GM04503 (cell line): ENCODE measurements at places on chromosomes 5 and 9.

DNA sequence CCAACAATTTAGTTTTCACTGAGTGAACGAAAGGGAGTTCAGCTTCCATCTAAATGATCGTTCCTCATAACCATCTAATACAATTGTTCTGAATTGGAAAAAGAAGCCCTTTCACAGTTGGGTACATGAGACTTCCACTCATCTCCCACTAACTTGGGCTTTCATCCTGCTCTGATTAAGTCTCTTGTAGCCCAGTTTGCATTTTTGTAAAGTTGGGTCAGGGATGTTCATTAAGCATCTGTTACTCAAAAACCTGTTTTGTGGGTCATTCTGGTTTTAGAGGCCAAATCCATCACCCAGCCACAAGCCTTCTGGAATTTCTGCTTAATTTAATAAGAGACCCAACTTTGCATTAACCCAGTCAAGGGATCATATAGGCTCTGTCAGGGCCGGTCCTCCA is 385.3 kb downstream of the BNC2 start:
- no peak for DNase-seq

GRCh38 chr9:136634904-136635303 is 27.8 kb upstream of the EGFL7 start:
- DNase-seq, result no peak

DNA sequence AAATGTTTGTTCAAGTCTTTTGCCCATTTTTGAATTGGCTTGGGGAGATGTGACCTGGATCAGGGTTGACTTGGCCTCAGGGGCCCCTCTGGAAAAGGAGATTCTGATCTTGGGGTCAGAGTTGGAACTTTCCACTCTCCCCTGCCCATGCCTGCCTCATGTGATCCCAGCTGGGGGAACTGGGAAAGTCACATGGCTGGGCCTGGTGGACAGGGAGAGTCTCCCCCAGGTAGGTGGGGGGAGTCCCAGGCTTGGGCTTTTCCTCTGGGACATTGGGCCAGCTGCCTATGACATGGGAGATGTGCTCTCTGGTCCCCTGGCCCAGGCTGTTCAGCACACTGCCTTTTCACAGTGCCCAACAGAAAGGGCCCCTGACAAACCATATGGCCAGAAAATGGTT is 60.7 kb downstream of the NDST1 start:
- DNase-seq, result no peak

DNA sequence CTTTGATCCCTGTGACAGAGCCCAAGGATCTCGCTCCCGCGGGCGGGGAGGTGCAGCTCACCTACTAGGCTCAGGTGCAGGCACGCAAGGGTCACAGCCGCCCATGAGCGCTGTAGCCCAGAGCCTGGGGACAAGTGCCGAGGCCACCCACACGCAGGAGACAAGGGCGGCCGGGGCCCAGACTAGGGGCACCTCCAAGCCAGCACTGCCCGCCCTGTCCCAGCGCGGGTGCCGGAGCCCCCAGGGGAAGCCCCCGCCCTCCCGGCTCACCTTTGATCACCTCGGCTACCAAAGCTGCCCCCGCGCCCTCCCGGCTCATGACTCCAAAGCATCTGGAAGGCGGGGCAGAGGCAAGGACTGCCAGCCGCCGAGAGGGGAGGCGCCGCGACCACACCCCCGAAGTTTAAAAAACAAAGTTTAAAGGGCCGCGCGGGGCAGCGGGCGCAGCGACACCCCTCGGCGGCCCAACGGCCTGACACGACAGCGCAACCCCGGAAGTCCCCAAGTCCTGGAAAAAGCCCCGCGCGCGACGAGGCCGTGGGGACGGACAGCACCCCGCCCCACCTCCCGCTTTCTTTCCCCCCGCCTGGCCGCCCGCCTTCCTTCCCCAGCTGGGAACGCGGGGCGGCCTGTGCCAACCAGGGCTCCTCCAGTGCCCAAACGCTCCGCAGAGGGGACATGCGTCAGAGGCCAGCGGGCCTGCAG is 53.0 kb downstream of the CDC14B start:
- DNase-seq, result no peak

GRCh38 chr5:55234121-55234700 is 803 bp upstream of the CCNO start:
- no peak for DNase-seq

- DNase-seq, result no peak
Observed at GRCh38 chr9:134689321-134690181, 47.9 kb downstream of the COL5A1 start.

- no peak for DNase-seq
Observed at GRCh38 chr9:77770340-77770739, 122.2 kb upstream of the GNA14 start.

DNA sequence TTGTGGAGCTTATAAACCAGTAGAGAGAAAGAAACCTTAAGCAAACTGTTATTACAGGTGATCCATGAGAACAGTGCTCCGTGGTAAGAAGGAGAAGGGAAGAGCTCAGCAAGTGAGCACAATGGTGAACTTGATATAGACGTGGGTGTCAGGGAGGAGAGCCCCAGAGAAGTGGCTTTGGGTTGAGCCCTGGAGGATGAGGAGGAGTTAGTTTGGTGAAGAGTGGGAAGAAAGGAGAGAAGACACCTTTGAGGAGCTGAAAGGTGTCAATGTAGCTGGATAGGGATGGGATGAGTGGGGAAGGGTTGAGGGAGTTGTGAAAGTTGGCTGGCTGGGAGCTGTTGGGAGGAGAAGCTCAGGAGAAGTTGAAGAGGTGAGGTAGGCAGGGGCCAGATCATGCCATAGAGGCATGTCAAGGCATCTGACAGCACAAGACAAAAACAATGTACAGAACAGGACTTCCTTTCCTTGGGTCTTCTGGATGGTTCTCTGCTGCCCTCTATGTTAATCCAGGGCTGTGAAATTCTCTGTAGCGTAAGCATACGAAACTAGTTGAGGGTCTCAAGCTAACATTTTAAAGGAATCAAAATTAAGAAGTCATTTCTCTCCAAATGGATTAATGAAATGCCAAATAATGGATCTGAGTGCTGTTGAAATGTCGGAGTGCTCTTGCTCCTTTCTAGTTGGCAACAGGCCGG is 501.9 kb downstream of the KDM4C start:
- no peak for DNase-seq

DNA sequence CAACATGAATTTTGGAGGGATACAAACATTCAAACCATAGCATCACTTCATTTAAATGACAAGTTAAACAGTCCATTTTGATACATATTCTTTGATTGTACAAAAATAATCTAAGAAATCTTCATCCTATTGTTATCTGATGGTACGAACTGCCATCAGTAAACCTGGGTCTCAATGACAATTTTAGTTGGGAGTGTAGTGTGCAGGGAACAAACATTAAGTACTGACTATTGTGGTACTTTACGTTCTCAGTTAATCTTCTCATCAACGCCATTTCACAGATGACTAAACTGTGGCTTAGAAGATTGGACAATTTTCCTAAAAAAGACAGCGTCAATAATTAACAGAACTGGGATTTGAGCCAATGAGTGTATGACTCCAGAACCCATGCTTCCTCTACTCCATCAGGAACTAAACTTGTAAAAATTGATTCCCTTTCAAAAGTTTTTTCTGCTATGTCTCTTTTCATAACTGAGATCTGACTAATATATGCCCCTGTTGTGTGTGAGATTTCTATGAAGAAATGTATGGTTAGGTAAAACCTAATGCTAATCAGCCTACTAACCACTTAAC is 21.1 kb downstream of the TNPO1 start:
- DNase-seq, result no peak

- DNase-seq, result no peak
Observed at GRCh38 chr5:151491062-151491461, 43.7 kb downstream of the SLC36A1 start.

DNA sequence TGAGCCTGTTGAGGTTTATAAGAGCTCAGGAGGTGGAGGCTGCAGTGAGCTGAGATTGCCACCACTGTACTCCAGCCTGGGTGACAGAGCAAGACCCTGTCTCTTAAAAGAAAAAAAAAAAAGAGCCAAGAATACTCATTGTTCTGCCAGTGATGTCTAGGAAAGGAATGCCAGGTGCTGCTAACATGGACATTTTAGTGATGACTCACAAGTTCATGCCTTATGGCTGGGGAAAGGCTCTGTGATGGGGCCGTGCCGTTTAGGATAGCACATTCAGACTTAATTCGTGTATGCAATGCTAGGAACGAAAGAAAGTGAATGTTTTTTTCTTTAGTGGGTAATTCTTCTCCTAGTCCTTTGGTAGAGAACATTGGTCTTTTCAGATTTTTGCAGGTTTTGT is 134.2 kb downstream of the ARHGAP26 start:
- DNase-seq, result no peak

GRCh38 chr5:110386782-110387181 is 339.7 kb downstream of the TMEM232 start:
- peak; percentile 72 for DNase-seq

DNA sequence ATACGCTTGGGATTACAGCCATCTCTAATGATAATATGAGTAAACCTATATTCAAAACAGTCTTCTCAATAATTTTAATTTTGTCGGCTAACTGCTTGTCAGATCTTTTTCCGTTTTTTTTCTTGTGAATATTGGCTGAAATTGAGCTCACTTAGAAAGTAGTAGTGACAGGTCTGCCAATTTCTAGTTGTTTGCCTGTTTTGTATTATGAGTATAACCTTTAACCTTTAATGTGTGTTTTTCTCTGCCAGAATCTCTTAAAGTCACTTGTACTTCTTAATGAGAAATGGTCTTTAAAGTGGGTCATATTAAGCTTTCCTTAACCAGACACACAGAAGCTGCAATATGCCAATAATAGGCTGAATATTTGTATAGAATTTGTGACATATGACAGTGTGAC is 511.0 kb downstream of the CSNK1G3 start:
- DNase-seq, result no peak

DNA sequence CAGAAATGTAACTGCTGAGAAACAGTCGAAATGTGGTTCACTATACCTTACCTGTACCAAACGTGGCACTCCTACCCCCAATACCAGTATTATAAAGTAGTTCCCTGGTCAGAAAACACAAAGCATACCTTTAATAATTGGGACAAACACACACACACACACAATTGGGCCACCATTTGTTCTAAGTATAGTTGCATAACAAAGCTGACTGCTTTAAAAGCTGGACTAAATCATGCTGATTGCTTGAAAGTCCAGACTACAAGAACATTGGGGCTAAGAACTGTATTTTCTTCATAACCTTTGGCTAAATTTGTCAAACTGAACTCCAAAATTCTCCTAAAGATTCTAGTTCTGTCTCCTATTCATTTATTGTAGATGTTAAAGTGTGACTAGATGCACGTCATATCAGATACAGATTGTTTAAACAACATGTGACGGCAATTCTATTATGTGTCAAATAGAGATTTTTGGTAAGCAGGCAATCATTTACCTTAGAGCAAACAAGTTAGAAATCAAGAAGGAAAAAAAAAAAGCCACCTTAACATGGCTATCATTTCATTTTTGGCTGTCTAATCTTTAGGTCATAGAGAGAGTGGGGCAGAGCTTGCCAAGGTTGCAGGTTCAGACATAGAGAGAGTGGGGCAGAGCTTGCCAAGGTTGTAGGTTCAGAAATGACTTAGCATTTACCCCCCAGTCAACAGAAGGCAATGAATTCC is 265.1 kb downstream of the ARL15 start:
- no peak for DNase-seq

DNA sequence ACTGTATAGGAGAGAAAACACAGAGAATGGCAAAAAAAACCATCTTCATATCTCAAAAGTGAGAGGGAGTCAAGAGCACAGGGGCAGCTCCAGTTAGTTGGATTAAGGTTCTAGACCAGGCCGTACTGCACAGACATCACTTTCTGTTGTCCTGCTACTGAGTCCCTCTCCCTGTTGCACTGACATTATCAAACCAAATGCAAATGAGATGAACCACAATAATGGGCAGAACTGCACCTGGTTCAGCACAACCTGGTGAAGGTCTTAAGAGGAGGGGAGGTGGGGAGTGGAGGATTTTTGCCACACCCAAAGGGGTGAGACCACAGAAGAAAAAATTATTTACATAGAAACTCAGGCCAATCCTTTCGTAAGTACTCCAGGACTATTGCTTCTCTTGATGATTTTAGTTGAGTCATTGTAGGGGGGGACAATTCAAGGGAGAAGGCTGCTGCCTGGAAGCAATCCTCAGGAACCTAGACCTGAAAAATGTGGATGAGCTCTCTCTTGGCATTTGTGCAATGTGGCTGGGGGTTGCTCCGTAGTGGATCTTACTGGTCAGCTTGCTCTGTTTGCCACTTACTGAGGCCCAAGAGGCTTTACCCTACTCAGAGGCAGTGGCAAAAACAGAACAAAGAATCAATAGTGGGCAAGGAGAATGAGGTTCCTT is 94.5 kb upstream of the PPP1R2B start:
- no peak for DNase-seq

DNA sequence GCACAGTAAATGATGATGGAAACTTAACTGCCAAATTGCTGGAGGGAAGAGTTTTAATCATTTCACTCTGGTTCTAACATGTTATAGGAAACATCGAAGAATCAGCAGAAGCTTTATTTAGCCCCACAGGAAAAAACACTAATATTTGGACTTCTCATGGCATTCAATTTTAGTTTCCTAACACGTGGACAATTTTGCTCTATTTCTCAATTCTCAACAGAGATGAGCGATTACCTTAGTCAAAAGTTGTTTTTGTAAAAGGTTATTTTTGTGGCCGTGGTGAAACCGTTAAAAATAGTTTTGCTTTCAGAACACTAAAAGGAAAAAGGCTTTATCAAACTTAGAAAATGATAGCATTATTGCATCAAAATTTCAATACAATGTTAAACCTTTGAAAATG is 235.2 kb downstream of the PLK2 start:
- DNase-seq, result no peak

DNA sequence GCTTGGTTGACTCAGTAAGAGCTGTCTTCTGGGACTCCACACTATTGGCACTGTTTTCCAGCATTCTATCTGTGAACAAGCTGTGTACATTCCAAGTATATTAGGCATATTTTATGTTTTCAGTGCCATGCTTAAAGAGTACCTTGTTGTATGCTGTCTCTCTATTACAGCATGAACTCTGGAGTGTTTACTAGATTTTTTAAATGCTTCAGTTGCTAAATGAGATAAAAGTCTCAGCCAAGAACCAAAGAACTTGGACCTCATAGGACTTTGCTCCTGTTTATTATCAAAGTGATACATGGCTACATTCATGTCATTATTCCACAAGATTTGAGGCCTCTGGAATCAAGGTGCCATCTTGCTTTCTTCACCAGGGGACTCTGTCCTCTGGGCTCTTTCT is 167.2 kb downstream of the C9orf152 start:
- DNase-seq, result peak; percentile 89

DNA sequence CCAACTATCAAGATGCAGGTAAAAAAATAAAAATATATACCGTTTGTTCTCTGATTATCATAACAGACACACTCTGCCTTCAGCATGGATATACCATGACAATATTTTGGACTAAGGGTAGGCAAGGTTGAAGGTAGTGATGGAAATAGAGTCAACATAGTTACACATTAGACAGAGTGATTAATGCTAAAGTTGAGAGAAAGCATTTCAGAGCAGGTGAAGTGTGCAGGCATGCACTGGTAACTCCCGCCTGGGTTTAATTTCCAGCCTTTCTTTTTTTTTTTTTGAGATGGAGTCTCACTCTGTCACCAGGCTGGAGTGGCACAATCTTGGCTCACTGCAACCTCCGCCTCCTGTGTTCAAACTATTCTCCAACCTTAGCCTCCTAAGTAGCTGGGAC is 458.5 kb downstream of the TLR4 start:
- no peak for DNase-seq

GRCh38 chr9:96450613-96451528 is 902 bp downstream of the HABP4 start:
- DNase-seq, result no peak
